ENCODE measurements at places on chromosomes 6 and 20.

DNA sequence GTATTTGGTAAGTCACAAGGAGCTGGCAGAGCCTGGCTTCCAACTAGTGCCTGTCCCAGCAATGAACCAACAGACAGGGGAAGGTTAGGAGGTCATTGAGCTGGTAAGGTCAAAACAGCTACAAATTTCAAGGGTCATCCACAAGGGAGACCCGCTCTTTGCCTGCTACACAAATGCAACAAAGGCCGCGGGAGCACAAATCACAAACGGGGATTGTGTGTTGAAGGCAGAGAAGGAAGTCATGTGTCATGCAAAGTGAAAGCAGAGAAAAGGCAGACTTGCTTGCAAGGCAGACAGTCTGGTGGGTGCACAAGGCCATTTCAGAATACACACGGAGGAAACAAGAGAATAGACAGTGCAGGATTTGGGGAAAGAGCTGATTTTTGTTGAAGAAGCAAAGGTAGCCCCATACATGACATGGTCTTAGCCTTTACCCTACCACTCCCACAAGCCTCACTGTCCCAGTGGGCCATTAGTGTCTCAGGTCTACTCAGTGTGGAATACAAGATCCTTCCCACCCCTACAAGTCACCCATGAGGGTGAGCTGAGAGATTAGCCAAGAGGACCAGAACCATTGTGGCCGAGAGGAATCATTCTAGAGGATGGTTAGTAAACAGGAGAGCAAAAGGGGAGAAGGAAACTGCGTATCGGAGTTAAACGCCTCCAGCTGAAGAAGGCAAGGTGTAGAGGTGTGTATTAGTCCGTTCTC lies 18.1 kb upstream of the SAMHD1 start:
- DNase-seq, result peak; percentile 24

- DNase-seq, result no peak
Measured at GRCh38 chr6:33746651-33747100, at the start of gene IP6K3. TSS of gene IP6K3 (minus strand) at chr6:33746905. CDS start at chr6:33735476, 11,429 bp downstream.

GRCh38 chr20:36259177-36260061 lies 23.1 kb downstream of the AAR2 start:
- no peak for DNase-seq

DNA sequence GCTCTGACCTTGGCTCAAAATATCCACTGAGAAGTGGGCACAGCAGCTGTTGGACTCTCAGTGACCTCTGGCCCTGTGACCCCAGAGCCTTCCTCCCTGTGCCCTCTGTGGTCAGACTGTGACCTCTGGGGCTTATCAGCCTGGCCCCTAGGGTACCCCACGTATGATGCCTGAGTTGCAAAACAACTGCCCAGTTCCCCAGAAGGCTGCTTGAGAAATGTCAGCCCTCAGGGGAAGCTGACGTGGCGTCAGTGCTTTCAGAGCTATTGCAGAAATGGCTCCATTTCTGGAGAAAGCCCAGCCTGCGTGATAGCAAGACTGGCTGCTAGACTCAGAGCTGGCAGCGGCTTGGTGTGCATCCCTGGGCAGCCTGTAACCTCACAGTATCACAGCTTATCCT lies 31.5 kb upstream of the TGM2 start:
- peak; percentile 2 for DNase-seq

GRCh38 chr20:33653218-33653899 lies 8.8 kb upstream of the C20orf144 start:
- DNase-seq, result peak; percentile 53

DNA sequence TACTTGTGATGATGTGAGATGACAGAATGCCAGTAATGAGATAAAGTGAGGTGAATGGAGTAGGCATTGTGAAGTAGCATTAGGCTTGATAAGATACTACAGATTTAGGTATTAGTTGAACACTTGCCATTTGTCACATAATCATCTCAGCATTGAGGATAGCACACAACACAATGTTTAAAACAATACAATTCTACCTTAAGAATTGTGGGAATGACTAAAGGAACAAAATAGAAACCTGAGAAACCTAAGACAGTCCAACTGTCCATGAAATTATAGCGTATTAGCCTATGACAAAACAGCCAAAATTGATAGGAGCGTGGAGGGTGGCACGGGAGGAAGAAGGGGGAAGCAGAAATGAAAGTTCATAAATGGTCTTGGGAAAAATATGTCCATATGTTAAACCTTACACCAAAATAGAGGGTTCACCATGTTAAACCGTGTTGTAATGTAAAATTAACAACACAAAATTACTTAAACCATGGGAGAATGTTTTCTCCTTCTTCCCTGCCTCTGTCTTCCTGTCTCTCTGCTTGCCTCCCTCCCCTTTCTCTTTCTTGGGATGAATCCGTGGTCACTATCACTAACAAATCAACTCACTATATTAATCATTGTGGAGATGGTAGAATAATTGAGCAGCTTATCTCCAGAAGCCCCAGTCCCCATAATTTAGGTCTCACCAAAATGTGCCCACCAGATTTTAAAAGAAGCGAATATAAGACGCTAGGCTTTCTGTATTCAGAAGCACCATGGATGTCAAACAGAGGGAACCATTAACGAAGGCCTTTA lies 33.0 kb upstream of the HFE start:
- no peak for DNase-seq

DNA sequence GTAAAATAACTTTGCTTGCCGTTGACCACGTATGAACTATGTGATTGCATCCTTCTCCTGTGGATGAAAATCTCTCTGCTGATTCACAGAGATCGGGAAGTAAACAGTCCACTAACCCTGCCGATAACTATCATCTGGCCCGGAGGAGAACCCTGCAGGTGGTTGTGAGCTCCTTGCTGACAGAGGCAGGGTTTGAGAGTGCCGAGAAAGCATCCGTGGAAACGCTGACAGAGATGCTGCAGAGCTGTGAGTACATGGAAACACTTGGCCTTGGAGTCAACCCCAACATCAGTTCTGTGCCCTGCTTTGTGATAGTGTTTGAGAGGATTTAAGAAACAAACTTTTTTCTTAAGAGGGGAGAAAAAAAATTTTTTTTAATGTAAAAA lies 937 bp downstream of the TAF8 start:
- DNase-seq, result no peak

- no peak for DNase-seq
Measured at GRCh38 chr6:152164957-152165356, 357.5 kb downstream of the ESR1 start.

- DNase-seq, result peak; percentile 15
Measured at GRCh38 chr6:119856136-119856535, 506.6 kb upstream of the MAN1A1 start.

DNA sequence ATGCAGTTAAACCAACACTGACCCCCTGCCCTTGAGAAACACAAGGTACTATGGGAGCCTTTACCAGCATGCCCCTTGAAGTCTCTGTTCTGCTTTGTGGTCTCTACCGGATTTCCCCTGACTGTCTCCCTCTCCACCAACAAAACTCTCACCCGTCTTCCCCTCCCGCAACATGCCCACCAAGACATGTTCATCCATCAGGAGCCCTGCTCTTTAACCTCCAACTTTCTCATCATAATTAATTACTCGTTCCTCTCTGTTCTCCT lies 1.1 kb downstream of the ZNF165 start:
- DNase-seq, result peak; percentile 72

- DNase-seq, result no peak
Measured at GRCh38 chr20:53847837-53848170, 222.6 kb downstream of the BCAS1 start.

DNA sequence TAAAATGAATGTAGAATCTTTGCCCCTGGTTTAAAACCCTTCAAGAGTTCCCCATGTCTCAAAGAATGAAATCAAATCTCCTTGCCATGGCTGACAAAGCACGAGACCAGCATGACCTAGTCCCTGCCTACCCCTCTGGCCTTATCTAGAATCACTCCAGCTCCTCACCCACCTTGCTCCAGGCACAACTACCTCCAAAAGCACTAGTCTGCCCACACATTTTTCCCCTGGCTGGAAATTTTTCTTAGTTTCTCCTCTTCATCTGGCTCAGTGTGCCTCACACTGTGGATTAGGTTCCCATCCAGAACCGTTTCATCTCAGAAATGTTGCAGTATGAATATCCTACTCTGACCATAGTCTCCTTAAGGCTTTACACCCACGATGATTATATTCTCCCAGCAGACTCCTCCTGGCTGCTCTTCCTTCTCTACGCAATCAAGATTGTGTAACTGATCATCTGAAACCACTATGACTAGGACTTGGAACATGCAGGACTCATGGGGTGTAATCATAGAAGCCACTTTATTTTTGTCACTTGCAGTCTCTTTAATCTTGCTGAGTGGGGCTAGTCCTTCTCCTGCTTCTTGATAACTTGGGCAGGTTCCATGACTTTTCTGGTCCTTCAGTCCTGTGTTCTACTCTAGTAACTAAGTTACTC lies 7.8 kb upstream of the MRS2 start:
- DNase-seq, result no peak

GRCh38 chr6:150149146-150149545 lies 6.3 kb downstream of the PPP1R14C start:
- DNase-seq, result no peak

GRCh38 chr6:128432394-128432793 lies 88.0 kb downstream of the PTPRK start:
- no peak for DNase-seq

DNA sequence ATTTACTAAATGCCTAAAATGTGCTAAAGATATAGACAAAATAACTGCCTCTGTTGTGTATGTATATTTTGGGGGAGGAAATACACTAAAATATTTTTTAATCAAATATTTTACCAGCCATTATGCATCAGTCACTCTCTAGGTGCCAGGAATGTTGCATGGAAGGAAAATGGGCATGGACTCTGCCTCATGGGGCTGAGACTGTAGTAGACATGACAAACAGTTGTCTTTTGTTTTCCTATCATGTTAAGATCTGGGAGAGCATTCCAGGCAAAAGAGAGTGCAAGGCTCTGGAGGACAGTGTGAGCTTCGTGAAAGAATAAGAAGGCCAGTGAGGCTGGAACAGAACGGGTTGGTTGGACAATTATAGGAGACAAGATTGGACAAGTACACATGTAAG lies 26.5 kb downstream of the HLA-DOB start:
- no peak for DNase-seq

DNA sequence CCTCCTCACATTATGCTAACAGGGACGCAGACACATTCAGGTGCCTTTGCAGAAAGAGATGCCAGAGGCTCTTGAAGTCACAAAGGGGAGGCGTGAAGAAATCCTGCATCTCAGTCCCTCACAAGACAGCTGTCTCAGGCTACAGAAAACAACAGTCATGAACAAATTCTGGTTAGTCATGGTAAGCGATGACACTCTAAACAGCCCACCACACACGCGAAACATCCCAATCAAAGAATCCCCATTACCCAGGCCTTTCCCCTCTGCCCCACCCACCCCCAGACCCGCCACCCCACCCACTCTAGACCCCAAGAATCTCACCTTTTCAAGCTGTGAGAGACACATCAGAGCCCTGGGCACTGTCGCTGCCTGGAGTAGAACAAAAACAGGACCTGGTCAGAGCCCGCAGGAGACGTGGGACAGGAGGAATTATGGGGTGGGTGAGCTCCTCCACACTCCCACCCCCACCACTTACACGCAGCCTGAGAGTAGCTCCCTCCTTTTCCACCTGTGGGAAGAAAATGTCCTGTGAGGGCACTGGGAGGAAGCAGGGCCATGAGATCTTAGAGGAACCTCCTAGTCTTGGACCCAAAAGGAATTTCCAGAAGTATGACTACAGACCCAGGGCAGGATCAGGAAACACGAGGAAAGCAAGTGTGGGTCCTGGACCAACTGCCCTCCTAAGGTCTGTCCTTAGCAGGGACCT lies 2.7 kb downstream of the HLA-B start:
- DNase-seq, result peak; percentile 25

DNA sequence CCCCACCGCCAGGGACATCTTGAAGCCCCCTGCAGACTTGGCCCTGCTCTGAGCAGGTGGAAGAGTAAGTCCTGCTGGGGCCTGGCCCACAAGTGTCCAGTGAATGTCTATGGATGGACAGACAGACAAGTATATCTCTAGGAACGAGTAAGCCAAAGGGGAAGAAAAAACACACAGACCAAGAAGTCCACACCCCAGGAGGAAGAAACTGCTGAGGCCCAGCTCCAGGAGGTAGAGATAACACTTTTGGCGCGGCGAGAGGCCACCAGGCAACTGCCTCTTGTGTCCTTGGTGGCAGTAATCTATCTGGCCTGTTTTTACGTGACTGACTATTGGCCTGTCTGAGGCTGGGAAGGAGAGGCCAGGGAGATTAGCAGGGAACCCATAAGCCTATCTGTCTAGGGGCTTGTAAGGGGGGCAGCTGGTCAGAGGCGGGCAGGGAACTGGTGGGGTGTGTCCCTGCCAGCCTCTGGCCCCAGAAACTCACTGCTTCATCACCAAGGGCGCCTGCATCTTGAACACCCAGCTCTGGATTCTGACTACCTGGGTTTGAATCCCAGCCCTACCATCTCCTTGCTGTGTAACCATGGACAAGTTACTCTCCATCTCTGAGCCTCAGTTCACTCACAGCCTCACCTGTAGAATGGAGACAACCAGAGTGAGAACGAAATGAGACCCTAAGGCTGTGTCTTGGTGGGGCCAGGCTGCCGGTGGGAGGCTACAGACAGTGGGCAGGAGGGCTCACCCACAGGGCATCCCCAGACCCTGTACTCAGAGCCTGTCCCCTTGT lies 31.3 kb downstream of the C20orf203 start:
- DNase-seq, result no peak

DNA sequence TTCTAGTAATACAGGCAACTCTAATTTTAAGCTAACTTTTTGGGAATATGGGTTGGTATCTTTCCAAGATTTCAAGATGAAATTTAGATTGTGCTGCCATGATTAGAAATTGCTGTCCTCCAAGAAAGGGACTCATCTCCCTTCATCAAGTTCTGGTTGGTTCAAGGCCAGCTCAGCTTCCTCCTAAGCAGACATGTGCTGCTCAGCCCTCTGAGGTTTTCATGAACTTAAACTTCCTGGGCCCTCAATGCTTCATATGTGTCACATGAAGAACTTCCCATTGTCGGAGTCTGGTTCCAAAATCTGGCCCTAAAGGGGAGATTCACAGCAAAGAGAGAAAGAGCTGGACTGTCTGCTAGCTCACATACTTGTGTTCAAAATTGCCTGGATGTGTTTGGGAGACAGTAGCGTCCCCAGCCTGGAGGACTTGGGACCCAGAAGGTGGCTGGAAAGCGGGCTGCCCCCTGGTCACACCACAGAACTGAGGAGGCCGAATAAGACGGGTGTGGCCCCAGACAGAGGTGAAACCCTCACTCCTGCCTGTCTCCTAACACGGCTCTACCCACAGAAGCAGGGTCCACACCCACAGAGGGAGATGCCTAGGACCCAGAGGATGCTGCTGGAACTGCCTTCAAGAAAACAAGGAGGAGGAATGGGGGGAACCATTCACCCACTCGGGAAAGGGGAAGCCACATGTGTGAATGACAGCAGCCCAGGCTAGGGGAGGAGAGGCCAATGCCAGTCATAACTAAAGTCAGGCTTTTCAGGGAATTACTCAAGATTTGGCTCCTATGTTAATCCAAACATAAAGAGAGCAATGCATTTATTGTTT lies 54.3 kb upstream of the GPR31 start:
- no peak for DNase-seq

DNA sequence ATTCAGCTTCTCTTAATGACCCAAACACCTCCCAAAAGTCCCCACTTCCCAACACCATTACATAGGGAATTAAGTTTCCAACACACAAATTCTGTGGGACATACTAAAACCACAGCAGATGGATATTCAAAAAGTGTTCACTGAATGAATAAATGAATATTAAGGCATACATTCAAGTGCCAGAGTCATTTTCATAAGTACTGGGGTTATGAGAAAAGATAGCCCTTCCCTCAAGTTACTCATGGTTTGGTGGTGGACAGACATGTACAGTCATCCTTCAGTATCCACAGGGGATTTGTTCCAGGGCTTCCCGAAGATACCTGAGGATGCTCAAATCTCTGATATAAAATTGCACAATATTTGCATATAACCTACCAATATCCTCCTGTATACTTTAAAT lies 50.4 kb downstream of the HS3ST5 start:
- DNase-seq, result no peak
